ENCODE measurements at places on chromosomes 4 and X.

DNA sequence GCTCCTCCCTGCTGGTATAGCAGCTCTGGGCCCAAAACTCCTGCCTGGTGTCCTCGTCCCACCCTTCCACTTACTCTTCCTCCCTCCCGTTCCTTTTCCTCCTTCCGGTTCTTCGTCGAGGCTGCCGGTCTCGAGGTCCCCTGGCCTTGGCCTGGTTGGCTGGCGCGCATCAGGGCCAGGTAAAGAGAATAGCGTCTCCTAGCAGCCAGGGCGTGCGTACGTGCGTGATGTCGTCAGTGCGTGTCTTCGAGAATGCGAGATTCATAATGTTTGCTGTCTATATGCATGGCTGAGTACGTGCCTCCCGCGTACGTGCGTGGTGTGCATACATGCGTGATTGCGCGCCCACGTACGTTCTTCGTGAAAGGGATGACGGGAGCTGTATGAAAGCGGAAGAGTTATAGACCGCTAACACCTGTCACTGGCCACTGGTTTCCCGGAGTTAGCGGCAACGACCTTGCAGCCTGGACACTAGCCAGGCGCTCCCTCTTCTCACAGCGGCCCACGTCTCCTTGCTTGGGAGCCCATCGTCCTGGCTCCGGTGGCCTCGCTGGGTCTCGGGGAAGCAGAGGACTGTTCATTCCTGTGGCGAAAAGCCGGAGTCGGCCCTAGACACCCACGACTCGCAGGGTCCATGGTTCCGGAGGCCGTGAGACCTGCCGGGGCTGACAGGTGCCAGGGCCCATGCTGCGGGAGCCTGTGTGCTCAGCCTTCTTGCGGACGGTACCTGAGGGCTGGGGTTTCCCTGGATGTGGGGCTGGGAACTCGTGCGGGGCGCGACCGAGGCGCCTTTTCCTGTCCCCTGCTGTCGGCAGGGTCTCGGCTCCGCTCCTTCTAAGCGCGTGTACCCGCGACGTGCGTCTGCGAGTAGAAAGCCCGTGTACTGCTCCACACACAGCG, at the start of gene EOLA1:
Gene EOLA1 (plus strand): TSS at position 392 of the 900 bp plus-strand sequence. CDS start 4,619 bp downstream, outside the sequence.
- peak; percentile 70 for DNase-seq

GRCh38 chr4:158670975-158671664, 567 bp downstream of the C4orf46 start:
- DNase-seq: peak; percentile 27

- no peak for DNase-seq
Observed at GRCh38 chr4:120796271-120796670, 126.3 kb downstream of the PRDM5 start.

DNA sequence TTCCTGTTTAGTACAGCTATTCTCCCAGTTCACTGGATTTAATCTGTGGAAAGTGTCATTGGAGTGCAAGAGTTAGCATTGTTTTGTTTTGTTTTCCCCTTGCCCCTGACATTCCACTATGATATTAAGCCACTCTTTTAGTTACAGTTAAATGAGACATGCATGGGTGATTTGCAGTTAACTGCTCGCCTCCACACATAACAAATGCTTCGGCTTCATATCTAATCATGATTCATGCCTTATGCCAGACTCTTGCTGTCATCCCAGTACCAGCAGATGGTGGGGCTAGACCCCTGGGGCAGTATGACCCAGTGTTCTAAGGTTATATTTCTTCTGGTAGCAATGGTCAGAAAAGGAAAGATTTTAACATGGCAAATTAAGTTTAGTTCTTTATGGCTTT, 80.1 kb downstream of the RAP1GDS1 start:
- no peak for DNase-seq

GRCh38 chrX:107750263-107750662, 25.3 kb downstream of the TSC22D3 start:
- DNase-seq: no peak

DNA sequence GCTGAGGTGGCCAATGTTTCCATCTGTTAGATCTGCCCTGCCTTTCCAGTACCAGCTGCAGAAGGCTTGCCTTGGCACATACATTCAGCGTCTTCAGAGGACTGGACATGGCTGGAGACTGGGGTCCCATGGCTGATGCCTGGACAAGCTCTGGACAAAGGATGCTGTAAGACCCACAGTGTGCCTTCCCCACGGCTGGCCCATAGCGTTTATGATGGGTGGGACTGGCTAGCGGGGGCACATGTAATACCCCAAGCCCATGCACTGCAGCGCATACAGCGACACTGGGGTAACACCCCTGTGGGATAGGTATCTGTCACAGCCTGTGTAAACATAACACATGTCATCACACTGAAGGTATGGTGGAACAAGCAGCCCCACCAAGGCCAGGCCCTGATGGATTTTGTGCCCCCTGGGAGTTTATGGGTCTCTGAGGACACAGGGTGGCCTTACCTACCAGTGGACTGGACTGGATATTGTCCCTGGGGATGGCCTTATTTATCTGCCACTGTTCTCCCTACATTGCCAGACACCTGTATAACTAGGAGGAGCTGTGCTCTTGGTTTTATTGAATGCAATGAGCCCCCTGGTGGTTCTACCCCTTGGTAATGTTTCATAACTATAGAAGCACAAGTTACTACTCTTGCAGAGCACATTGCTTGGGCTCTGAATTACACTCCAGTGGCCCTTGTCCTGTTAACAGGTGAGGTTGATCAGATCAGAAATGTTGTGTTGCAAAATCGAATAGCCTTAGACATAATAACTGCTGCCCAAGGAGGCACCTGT, 34.3 kb upstream of the TACR3 start:
- no peak for DNase-seq

GRCh38 chr4:6926681-6927478, 17.3 kb downstream of the TBC1D14 start:
- DNase-seq: no peak

GRCh38 chr4:184514121-184514988, 40.0 kb upstream of the IRF2 start:
- no peak for DNase-seq

DNA sequence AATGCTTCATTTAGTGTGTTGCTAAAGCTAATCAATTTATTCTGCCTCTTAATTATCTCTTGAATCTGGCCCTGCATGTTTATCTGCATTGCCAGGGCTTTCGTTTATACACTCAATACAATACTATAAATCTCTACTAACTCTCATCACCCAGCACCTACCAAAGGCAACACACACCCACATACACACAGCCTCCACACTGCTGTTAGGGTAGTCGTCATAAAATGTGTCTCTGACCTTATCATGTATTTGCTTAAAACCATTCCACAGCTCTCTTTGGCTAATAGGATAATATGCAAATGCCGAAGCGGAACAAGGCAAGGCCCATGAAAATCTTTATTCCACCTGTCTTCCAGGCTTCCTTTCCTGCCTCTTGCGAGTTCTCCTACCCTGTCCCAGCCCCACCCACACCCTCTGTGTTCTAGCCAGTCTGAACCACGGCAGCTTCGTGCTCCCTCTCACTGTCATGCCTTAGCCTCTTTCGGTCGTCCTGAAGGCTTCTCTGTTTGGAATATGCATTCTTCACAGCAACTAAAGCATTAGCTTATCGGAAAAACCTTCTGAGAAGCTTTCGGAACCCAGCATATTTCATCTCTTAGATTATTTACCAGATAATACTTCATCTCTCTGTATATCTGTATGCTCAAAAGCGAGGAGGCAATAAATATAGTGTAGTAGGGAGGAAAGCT, 333.5 kb downstream of the TENM3 start:
- no peak for DNase-seq

Data from SHP77 treated with DMSO at 0.1 percent for 48 hours (cell line).